Stimulated activated CD4-positive, alpha-beta T cell treated with anti-CD3 and anti-CD28 coated beads, Interleukin-4, amount 100 ng/mL, for 48 hours (primary cell): ENCODE measurements at places on chromosomes 6 and 20.

DNA sequence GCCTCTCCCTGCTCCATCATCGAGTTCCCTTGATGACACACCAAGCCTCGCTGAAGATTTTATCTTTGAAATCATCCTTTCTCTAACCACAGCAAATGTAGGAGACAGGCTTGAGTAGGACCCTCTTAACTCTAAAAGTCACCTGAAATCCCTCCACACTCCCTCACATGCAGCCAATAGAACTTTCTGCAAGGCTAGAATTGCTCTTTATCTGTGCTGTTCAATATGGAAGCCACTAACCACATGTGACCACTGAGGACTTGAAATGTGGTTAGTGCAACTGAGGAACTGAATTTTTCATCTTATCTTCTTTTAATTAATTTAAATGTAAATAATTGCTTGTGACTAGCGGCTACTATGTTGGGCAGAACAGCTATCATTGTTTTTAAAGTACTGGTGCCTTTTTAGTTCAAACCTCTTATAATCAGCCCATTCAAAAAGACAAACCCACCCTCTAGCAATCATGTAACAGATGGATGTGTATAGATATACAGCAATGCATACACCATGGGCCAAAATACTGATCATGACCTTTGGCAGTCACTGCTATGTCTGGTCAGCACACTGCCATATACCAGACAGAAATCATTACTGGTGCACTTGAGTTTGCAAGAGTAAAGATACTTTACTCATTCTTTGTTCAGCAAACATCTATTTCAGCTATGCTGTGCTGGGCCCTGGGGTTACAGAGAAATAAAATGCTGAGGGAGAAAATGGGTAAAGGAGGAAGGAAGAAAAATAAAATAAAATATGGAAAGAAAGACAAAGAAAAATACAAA is 50.0 kb downstream of the GFOD1 start:
- DNase-seq: no peak

- peak; percentile 22 for DNase-seq
Observed at GRCh38 chr20:25389858-25390537, 637 bp downstream of the ABHD12 start.

DNA sequence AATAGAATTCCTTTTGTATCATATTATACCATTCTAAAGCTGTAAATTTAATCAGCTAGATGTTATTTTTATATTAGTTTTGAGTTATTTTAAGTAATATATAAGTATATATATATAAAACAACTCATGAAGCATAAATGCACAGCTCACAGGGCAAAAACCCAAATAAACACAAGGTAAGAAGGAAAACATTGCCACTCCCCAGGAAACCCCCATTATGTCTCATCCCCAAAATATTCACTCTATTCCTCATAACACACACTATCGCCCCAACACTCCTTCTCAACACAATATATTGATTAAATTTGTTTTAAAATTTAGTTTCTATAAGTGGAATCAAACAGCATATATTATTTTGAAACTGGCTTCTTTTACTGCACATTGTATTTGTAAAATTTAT is 98.6 kb upstream of the FAM83B start:
- no peak for DNase-seq

DNA sequence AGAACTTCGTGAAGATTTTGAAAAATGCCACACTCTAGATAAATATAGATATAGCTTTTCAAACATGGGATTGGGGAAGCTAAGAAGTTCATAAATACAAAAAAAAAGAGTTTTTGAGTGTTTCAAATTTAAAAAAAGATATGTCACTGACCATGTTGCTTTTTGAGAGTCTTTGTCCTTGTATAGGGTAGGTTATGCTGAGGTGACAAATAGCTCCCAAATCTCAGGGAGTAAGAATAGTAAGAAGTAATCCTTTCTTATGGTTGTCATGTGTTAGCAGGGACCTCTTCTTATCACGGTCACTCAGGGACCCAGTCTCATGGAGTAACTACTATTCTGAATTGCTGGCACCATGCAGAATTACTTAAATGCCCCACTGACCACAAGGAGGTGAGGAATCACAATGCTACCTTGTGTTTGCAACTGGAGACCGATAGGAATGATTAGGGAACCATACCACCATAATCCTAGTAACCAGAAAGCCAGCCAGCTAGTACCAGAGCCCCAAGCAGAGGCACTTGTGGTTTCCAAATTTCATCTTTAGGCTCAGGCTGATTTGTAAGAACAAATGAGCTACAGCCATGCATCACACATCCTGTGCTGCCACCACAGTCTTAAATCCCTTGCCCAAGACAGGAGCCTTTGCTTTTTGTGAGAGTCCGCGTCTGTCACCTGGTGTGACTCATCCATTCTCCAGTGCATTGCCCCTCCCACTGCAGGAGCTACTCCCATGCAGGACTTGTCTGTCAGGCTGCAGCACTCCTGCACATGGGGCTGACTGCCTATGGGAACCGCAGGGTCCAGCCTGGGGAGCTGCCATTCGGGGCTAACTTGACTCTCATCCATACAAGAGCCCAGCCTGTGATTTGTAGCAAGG is 42.4 kb upstream of the ADGRF4 start:
- DNase-seq: peak; percentile 12

DNA sequence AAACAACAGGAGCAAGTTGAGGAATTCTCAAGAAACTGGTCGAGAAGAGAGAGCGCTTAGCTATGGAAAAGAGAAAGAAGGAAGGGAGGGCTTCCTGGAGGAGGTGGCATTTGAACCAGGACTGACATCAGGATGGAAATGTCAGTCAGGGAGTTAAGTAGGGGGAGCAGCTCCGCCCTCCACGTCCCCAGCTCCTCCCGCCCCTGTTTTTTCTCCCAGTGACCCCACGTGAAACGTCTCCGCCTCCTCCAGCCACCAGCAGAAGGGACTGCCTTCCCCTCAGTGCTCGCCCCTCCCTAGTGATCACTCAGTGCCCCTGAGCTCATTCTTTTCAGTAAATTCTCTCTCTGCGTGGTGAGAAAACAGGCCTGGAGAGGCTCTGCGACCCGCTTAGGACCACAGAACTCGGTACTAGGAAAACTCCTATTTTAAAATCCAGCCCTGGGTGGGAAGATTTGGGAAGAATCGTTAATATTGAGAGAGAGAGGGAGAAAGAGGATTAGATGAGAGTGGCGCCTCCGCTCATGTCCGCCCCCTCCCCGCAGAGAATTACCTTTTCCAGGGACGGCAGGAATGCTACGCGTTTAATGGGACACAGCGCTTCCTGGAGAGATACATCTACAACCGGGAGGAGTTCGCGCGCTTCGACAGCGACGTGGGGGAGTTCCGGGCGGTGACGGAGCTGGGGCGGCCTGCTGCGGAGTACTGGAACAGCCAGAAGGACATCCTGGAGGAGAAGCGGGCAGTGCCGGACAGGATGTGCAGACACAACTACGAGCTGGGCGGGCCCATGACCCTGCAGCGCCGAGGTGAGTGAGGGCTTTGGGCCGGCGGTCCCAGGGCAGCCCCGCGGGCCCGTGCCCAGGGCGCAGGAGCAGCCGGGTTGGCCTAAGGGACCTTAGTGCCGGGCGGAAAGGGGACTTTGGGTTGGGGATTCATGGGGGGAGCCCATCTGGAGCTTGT is 4.6 kb downstream of the HLA-DPB1 start:
- no peak for DNase-seq

- no peak for DNase-seq
Observed at GRCh38 chr6:7691675-7692452, 34.0 kb upstream of the BMP6 start.

DNA sequence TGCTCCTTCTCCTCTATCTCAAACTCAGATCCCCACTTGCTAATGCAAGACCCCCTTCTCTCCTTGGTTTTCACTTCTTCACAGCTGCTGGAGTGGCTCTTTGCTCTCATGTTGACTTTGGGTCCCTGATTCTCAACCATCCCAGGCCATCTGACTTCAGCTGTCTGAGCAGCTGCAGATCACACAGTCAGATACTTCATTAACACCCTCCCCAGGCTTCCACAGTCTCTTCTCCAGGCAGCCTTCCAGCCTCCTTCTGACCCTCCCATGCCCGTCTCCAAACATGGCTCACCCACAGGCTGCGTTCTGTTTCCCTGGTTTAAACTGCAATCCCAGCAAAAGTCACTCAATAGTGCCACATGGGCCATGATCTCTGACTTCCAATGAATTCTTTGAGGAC is 65.4 kb downstream of the HIVEP2 start:
- DNase-seq: no peak

GRCh38 chr6:170080169-170080827 is 210.6 kb downstream of the DLL1 start:
- DNase-seq: no peak

- no peak for DNase-seq
Observed at GRCh38 chr20:57491373-57491772, 33.6 kb downstream of the CTCFL start.

DNA sequence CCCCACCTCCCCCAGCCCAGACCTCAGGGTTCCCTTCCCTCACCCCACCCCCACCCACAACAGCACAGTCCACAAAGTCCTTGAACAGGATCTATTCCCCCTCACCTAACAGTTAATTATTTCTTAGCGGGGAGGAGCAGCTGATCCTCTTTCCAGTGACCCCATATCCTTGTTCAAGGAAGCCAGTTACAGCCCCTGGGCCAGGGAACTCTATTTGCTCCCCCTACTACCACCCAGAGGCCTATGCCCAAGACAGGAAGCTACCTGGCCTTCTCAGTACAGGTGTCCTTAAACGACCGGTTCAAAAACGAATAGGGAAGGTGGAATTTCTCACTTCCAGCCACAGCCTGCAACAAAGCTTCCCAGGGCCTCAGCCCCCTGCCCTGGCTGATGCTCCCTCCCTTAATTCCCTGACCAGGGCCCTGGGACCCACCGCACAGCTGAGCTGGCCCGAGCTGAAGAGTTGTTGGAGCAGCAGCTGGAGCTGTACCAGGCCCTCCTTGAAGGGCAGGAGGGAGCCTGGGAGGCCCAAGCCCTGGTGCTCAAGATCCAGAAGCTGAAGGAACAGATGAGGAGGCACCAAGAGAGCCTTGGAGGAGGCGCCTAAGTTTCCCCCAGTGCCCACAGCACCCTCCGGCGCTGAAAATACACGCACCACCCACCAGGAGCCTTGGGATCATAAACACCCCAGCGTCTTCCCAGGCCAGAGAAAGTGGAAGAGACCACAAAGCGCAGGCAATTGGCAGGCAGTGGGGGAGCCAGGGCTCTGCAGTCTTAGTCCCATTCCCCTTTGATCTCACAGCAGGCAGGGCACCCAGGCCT is 778 bp downstream of the MCCD1 start:
- DNase-seq: no peak

GRCh38 chr6:65416621-65417020 is 290.4 kb downstream of the EYS start:
- DNase-seq: no peak

DNA sequence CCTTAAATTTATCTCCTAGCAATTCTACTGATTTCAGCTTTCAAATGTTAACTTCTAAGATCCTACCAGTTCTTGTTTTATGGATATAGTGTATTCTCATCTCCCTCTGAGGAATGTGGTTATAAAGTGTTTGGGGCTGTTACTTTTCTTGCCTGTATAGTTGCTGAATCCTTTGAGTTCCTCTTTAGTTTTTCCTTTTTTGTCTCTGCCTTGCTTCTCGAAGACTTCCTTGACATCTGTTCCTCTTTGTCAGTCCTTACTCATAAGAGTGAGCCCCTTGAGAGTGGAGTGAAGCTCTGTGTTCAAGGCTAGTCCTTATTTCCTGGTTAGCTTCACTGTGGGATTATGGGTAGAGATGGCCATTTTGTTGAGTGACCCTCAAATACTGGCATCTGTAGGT is 84.6 kb downstream of the ELOVL4 start:
- no peak for DNase-seq

DNA sequence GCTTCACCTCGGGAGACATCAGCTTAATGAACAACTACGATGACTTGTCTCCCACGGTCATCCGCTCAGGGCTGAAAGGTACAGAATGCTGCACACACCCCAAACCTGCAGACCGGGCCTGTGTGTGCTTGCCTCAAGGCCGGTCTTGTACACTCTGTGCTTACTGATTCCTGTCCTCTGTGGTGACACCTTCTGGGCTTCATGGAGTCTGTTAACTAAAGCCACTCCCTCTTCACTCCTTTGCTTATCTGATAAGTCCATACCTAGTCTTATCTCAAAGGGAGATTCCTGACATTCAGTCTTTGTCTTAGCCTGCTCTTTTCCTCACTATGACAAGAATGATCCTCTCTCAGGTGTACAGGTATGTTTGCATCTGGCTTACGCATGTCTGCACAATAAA is 107.7 kb upstream of the TMEM181 start:
- DNase-seq: no peak

GRCh38 chr6:82781620-82782204 is 283.9 kb downstream of the UBE3D start:
- DNase-seq: no peak

DNA sequence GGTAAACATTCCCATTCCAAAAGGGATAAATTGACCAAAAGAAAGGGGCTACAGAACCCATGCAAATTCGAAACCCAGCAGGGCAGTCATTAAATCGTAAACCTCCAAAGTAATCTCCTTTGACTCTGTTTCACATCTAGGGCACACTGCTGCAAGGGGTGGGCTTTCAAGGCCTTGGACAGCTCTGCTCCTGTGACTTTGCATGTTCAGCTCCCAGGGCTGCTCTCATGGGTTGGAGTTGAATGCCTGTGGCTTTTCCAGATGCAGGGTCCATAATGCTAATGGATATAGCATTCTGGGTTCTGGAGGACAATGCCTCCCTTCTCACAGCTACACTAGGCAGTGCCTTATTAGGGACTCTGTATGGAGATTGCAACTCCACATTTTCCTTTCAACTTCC is 211.9 kb upstream of the MANEA start:
- DNase-seq: no peak

DNA sequence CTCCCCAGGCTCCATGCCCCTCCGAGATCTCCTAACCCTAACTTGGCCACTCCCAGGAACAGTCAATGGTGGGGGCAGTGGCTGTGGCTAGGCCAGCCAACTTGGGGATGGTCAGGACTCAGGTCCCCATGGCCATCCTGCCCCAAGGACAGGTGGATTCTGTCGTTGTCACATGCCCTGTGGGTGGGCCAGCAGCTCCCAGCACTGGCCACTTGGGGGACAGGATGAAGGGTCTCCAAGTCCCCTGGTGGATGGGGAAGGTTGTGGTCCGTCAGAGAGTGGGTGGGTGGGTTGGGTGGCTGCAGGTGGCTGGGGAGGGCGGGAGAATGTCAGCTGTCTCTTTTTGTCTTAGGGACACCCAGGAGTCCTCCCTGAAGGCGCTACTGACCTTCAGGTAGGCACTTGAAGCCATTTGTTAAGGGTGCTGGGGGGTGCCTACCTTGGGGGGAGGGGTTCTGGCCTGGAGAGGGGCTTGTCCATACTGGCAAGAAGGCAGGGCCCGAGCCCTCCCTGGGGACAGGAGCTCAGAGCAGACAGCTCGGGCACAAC is 5.5 kb downstream of the COL9A3 start:
- DNase-seq: no peak
